Urothelium cell line (cell line): ENCODE measurements at places on chromosomes 3 and 15.

GRCh38 chr3:173920386-173920785, 522.8 kb downstream of the NLGN1 start:
- DNase-seq: peak; percentile 8

DNA sequence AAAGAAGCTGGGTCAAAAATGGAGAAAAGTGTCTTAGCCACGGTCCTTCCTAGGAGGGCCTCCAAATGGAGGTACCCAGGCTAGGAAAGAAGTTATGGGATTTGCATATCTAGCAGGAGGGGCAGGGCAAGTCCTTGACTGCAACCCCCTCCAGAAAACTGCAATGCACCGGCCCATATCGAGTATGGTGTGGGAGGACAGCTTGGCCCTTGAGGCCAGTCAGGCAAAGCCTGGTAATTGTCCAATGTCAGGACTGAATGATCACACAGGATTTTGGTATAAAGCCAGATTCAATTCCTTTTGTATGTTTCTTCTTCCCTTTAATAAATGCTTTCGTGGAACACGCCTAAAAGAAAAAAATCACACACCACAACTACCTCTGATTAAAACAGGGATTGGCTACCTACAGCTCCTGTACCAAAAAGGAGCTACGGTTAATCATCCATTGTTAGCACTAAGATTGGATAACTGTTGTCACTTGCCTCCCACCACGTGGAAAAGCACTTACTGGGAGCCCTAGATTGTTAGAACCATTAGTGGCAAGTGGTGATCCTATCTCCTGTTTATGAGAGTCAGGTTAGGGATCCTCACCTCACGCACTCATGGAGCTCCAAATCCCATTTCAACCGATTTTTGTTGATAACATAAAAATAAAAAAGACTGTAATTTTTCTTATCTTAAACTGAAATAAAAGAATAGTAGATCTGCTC, 1.2 kb downstream of the ZNF770 start:
- DNase-seq: no peak

- peak; percentile 29 for DNase-seq
These were observed 364.9 kb upstream of the RBMS3 start for GRCh38 chr3:28915741-28916500.

- peak; percentile 49 for DNase-seq
These were observed 40.6 kb upstream of the RBMS3 start for GRCh38 chr3:29240248-29240647.

- DNase-seq: no peak
These were observed 10.8 kb downstream of the PDHB start for GRCh38 chr3:58422756-58423325.

GRCh38 chr15:99182791-99183190, 66.6 kb downstream of the TTC23 start:
- DNase-seq: no peak

- no peak for DNase-seq
These were observed 3.5 kb downstream of the SMAD3 start for GRCh38 chr15:67068710-67069400.

DNA sequence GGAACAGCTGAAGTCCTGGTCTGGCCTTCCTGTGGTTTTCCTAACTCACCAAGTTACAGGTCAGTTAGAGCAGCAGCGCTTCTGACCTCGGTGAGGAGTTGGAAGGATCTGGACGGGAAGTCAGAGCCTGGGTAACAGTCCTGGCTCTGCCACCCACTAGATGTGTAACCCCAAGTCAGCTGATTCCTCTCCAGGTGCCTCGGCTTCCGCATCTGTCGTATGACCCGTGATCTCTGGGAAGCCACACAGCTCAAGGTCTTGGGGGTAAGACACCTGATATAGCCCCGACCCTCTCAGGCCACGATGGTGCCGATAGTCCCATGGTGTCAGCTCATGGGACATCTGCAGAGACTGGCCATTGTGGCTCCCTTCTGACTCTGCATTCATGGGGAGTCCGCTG, 8.3 kb upstream of the PIGZ start:
- DNase-seq: no peak

- DNase-seq: no peak
These were observed 992.4 kb downstream of the NAALADL2 start for GRCh38 chr3:175851541-175851940.

GRCh38 chr15:47291767-47292166, 425.5 kb upstream of the SEMA6D start:
- no peak for DNase-seq

DNA sequence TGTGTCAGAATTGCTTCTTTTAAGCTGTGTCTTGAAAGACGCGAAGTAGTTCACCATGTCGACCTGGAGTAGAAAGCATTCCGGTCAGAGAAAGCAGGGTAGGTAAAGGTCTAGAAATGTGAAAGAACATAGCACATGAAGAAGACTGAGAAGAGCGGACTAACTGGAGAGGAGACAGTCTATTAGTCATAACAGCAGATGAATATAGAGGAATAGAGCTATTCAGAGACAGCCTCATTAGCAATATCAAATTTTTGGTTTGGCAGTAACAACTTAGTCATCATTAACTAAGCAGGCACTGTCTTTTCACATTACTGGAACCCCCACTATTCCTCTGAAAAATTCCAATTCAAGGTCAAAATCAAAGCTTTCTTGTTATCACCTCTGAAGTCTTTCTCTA, 678.8 kb downstream of the DIPK2A start:
- DNase-seq: no peak

DNA sequence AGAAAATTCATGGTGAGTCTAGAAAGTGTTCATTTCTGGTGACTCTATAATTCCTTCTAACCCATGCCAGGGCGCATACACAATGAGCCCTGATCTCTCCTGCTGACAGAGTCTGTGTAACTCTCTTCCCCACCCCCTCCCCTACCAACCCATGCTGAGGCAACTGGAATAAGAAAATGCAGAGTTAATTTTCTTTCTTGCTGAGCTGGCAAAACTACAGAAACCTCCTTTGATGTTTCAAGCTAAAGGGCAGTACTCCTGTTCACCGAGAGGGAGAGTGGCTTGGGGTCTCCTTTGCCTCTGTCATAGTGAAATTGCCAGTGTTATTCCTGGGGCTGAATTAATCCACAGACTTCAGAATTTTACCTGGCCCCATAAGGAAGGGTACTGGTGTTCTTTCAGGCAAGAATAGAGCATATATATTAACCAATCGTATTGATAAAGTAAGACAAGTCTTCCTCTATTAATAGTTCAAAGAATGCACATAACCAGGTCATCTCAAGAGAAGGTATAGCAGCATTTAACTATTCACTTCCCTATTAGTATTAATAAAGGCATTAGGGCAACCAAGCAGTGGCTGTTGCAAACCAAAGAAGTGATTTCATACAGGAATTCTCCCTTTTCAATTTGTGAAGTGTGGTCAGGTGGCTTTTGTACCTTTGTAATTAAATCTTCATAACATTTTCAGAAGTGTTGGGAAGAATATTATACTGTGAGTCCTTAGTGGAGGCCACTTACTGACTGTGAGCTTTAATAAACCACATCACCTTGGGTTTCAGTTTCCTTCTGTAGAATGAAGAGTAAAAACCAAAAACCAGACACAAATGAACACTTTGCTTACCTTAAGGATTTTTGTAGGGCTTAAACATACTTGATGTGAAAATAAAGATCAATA, 4.1 kb downstream of the GAP43 start:
- no peak for DNase-seq

- DNase-seq: no peak
These were observed 3.4 kb downstream of the SLC25A26 start for GRCh38 chr3:66224220-66224619.

- DNase-seq: no peak
These were observed 9.7 kb upstream of the CXCR6 start for GRCh38 chr3:45933591-45933990.

DNA sequence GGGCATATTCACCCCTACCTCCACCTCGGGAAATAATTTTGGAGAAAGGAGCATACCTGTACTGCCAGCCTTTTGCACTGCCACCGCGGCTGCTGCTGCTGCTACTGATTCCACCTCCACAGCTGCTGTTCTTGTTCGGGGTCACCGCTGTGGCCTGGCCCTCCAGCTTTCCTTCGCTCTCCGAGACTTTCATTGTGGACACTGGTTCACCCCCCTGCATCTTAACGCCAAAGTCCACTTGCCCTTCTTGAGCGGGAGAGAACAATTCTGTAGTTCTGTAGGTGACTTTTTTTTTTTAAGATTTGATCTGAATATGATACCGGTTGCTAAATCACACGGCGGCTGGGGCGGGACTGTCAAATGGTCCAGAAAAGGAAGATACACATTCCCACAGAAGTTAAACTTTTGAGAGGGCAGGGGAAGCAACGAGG, 701 bp downstream of the OSBPL11 start:
- peak; percentile 19 for DNase-seq

DNA sequence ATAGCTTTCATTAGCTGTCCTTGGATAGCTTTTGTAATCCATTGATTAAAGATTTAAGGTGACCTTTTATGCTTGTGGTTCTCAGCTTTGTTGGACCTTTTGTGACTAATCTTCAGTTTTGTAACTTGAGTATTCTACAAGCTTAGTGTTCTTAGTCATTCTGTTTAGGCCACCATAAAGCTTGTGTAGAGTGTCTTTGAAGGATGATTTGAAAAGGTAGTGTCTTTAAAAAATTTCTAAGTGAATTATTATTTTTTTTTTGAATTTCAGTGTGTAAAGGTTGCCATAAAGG, 7.5 kb downstream of the MORF4L1 start:
- DNase-seq: no peak

- no peak for DNase-seq
These were observed 52.3 kb upstream of the PRR20G start for GRCh38 chr3:127339928-127340861.

DNA sequence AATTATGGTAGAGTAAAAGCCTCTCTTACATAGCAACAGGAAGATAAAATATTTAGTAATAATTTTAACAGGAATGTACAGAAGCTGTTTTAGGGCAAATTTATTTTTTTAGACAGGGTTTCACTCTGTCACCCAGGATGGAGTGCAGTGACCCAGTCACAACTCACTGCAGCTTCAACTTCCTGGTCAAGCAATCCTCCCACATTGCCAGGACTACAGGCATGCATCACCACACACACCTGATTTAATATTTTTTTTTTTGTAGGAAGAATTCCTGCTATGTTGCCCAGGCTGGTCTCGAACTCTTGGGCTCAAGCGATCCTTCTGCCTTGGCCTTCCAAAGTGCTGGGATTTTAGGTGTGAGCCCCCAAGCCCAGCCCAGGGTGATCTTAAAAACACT, 61.1 kb downstream of the PCCB start:
- no peak for DNase-seq

- DNase-seq: no peak
These were observed 341.3 kb upstream of the ADAMTS9 start for GRCh38 chr3:65029130-65029529.

GRCh38 chr3:110521019-110521418, 550.6 kb upstream of the NECTIN3 start:
- DNase-seq: peak; percentile 49
